ENCODE measurements at places on chromosomes 4 and X. TPM values are rescaled to one million over a fixed set of nuclear protein-coding genes. Genes with fewer than 3 reads are reported as not detected.

The GABRQ gene
- polyA plus RNA-seq: not detected

The CSAG1 gene
- not detected for polyA plus RNA-seq

The AFM gene
- polyA plus RNA-seq: not detected

The ZNF718 gene
- 2.5 TPM for polyA plus RNA-seq

The SMARCA1 gene
- 7.7 TPM for polyA plus RNA-seq

The DOK7 gene
- polyA plus RNA-seq: 0.18 TPM

The BOD1L1 gene
- polyA plus RNA-seq: 13.4 TPM

The ARHGAP4 gene
- 9.9 TPM for polyA plus RNA-seq

The AKAP4 gene
- polyA plus RNA-seq: not detected

The XAGE2 gene
- not detected for polyA plus RNA-seq

The CFAP47 gene
- polyA plus RNA-seq: 0.01 TPM

The CTAG2 gene
- polyA plus RNA-seq: not detected

The ZCCHC4 gene
- polyA plus RNA-seq: 2.5 TPM

The SYTL4 gene
- polyA plus RNA-seq: 17.9 TPM

The ADH1A gene
- not detected for polyA plus RNA-seq

The NPY1R gene
- polyA plus RNA-seq: 9.2 TPM

The PASD1 gene
- polyA plus RNA-seq: not detected

The BMX gene
- 3.3 TPM for polyA plus RNA-seq

The PARM1 gene
- 11.3 TPM for polyA plus RNA-seq

The HERC6 gene
- 4.0 TPM for polyA plus RNA-seq

The PJA1 gene
- polyA plus RNA-seq: 9.8 TPM

Measured in adipose tissue (tissue), 3 donors.